HAP-1 (cell line): ENCODE measurements at places on chromosomes 7 and 10.
A peak's percentile ranks its signal among the peaks of the same experiment; 100 is the strongest.

GRCh38 chr7:150382123-150382843 lies 3.2 kb downstream of the ZNF775 start:
- DNase-seq, result no peak

DNA sequence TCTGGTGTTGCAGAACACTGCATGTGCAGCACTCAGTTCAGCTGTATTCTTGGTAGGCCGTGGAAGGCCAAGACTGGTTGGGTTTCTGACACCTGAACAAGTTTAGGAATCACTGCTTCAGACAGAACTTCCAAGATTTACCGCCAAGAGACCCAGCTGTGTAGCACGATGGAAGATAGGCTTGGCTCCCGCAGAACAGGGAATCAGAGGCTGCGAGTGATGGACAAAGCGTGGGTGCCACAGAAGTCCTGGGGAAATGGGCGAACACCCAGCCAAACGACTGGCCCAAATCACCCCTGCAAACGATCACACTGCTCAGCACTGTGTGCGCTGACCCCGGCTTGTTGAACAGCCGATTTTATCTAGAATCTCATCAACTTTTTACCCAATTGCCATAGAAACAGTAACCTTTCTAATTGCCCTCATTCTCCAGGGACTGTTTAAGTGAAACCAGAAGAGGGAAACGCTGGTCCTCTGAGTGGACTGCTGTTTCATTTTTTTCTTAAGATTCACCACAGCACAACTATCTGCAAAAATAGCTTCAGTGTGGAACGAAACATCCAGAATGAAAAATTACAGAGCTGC lies 17.9 kb downstream of the ZFAND2A start:
- no peak for DNase-seq

DNA sequence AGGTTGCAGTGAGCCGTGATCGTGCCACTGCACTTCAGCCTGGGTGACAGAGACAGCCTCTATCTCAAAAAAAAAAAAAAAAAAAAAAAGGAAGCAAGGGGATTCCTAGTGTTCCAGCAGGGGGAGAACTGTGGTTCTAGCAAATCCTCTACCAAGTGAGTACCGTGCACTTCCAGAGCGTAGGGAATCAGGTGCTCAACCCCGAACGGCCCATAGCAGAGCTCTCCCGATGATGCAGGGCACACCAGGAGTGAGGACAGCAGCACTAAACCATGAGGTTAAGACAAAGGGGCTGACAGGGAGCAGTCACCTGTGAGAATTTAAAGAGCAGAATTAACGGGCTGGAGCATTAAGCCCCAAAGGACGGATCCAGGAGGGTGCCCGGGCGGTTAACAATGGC lies 173.6 kb downstream of the PTPRN2 start:
- no peak for DNase-seq

GRCh38 chr10:52347327-52347667 lies 33.2 kb downstream of the DKK1 start:
- no peak for DNase-seq

GRCh38 chr7:19079066-19079465 lies 38.4 kb downstream of the TWIST1 start:
- DNase-seq, result no peak

DNA sequence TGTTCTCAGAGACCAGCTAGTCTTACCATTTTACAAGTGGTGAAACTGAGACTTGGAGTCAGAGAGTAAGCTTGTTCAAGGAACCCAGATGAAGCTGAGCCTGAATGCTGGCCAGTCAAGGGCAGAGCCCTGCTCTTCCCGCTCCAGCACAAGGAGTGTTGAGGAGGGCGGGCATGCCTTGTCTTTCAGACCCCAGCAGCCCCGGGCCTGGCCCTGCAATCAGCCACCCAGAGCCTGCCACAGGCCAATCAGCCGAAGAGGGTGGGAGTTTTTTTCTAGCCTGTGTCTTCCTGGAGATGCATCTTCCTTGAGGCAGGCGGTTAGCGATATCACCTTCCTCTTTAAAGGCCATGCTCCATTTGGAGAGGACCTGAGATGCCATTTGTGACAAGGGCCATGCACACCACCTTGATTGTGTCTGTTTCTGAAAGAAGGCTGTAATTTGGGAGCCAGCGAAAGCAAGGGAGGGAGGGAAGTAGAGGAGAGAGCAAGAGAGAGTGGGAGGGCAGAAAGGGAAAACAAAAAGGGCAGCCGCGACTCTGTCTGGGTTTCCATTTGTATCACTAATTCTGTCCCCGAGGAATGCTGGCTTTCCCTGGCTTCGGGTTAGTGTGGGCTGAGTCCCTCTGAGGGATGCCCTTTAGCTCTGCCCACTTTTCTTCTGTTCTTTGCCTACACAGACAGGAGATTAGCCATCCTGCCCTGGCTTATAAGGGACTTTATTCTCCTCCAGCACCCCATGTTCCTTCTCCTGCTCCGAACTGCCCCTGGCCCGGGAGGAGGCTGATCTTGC lies 8.0 kb downstream of the CDH23 start:
- DNase-seq, result no peak

DNA sequence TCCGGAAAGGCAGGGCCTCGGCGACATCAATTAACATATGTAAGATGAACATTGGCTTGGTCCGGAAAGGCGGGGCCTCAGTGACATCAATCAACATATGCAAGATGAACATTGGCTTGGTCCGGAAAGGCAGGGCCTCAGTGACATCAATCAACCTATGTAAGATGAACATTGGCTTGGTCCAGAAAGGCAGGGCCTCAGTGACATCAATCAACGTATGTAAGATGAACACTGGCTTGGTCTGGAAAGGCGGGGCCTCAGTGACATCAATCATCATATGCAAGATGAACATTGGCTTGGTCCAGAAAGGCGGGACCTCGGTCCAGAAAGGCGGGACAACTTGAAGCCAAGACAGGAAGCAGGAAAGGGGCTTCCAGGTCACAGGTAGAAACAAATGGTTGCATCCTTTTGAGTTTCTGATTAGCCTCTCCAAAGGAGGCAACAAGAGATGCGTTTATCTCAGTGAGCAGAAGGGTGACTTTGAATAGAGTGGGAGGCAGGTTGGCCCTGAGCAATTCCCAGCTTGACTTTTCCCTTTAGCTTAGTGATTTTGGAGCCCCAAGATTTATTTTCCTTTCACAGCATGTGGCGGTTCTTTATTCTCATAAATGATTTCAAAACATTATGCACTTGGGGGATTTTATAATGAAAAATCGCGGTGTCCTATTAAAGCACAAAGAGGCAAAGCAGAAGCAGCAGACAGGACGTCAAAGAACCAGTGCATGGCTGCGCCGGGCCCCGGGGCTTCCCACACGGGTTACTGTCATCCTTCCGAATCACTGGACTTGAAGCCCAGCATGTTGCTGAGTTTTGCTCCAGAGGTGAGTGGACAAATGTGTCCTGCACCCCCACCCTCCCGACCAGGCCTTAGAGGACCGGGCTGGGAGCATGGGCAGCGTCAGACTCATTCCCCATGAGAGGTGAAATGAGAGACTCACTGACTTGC lies 43.1 kb upstream of the EN2 start:
- DNase-seq, result no peak

DNA sequence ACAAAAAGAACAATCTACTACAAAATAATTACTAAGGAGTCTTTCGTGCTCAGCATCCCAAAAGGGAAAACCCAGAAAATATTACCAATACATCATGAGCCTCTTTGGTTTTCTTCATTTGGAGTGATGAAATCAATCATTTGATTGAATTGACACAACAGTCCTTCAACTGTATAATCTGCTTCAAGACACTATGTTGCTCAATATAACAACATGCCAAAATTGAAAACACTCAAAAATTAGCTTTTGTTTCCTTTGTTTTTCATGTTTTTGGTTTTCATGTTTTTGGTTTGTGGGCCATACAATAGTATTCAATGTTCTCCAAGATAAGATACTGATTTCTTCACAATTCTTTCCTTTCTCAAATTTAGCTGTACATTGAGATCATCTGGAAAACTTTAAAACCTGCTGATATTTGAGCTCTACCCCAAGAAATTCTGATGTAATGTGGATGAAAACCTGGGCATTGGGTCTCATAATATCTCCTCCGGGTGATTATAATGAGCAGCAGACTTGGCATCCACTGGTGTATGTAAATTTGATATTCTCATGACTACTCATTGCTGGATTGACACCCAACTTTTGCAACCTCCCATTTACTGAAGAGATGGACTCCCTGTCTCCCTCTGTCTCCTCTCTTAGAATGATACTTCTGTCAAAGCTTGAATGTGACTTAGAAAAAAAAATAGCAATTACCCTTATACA lies 4.6 kb downstream of the SOSTDC1 start:
- no peak for DNase-seq

- DNase-seq, result no peak
Observed at GRCh38 chr7:121195874-121196273, 132.9 kb upstream of the WNT16 start.

DNA sequence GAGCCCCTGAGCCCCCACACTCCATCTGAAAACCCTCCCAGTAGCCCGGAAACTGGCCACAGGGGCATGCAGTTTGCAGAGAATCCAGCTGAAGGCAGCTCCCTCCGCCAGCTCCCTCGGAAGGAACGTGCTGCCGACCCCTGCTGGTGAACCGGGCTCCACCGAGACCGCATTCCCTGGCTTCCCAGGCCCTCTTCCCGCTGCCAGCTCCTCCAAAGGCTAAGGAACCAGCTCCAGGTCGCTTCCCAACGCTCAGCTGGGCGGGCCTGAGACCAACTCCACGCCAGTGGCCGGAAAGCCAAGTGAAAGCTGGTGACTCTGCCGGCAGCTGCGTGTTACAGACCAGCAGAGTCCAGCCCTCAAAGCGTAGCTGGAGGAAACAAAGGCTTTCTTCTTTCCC lies 35.8 kb downstream of the GPER1 start:
- peak; percentile 34 for DNase-seq

- no peak for DNase-seq
Observed at GRCh38 chr7:154832557-154833138, 170.3 kb downstream of the PAXIP1 start.

- DNase-seq, result no peak
Observed at GRCh38 chr10:91591797-91592174, 41.1 kb downstream of the PPP1R3C start.

DNA sequence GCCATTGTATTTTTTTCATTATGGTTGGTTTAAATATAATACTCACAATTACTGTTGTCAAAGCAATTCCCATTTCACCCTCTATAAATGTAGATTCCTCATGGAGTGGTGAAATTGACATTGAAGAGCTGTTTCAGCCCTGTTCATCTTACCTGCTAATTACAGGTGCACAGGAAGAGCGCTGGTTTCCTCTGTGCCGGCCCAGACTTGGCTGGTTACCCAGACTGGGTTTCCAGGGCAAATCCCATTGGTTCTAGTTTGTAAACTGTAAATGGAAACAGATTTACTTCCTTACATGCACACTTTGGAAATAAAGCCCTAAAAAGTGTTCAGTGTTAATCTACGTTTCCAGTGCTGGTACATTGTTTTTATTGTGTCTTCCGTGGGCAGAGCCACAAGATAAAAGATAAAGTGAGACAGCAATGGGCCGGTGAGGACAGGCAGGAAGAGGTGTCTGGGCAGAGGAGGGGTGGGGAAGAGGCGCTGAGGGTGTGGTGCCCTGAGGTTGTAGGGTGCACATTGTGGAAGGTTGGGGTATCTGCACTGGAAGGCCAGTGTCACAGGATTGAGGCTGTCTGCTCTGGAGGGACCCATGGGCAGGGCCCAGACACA lies 71.6 kb upstream of the ZPBP start:
- no peak for DNase-seq

- no peak for DNase-seq
Observed at GRCh38 chr7:44224080-44224973, 23.5 kb downstream of the YKT6 start.

DNA sequence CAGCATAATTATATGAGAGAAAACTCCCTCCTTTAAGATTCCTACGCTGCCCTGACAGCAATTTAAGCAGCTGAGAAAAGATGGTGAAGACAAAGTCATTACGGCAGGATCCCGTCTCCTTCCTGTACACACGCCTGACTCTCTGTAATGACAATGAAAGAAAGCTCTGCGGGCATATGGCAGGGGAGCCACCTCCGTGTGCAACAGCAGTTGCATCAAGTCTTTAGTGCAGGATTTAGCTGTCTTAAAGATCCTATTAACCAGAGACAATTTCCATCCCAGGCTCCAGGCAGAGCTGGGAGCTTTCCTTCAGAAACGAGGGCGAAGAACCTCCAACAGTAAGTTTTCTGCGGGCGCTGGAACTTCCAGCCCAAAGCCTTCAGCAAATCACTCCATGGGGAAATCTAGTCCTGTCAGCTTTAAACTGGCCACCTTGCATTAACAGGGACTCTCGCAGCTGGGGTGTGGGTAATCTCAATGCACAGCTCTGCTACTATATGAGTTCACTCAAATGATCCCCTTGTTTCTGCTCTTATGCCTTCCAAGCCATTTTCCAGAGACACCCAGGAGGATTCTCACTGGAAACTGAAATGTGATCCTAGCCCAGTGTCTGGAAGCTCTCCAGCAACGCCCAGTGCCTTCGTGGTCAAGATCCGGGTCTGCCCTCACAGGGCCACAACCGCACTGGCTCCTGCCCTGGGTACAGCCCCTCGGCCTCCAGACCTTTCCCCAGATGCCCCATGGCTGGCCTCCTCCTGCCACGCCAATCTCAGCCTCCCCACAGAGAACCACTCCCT lies 74.9 kb downstream of the CTBP2 start:
- DNase-seq, result no peak

DNA sequence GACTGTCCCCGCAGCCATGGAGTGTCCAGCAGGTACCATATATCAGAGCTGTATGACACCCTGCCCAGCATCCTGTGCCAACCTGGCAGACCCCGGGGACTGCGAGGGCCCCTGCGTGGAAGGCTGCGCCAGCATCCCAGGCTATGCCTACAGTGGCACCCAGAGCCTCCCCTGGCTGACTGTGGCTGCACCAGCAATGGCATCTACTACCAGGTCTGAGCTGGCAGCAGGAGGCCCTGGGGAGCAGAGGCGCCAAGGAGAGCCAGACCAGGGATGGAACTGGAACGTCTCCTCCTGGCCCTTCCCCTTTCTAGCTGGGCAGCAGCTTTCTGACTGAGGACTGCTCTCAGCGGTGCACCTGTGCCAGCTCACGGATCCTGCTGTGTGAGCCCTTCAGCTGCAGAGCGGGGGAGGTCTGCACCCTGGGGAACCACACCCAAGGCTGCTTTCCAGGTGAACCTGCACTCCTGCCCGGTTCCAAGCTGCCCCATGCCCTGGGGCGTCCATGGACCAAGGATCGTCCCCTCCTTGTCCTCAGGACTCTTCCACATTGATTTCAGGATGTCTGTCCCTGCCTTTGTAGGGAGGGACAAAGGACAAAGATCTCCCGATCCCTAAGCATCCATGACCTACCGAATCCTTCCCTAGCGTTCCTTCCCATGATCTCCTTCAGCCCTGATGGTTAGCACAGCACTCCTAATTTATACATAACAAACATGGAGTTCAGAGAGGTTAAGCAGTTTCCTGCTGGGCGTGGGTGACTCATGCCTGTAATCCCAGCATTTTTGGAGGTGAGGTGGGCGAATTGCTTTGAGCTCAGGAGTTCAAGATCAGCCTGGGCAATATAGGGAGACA lies 33.3 kb downstream of the EPHB4 start:
- DNase-seq, result no peak
